ENCODE measurements at places on chromosomes 2 and 18. TPM values are rescaled to one million over a fixed set of nuclear protein-coding genes. Genes with fewer than 3 reads are reported as not detected.

The CRYGD gene
- not detected for total RNA-seq

The SNTG2 gene
- total RNA-seq: 3.6 TPM

The CD8B2 gene
- not detected for total RNA-seq

The C2orf78 gene
- not detected for total RNA-seq

The TOGARAM2 gene
- total RNA-seq: 0.72 TPM
